ENCODE measurements at places on chromosomes 4 and X.

DNA sequence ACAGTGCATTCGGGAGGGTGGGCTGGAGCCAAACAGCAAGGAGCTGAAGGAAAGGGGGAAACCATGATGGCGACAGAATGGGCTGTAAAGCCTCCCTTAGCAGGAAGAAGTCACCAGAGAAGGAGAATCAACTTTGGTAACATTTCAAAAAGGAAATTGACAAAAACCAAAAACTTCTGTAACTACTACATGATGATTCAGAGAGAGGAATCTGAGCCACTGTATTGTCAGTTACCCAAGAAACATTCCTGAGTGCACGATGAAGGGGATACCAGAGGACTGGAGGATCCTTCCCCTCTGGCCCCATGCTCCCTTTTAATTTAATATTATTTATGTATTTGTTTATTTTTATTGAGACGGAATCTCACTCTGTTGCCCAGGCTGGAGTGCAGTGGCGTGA is 26.3 kb downstream of the PDHA1 start:
- DNase-seq: no peak

DNA sequence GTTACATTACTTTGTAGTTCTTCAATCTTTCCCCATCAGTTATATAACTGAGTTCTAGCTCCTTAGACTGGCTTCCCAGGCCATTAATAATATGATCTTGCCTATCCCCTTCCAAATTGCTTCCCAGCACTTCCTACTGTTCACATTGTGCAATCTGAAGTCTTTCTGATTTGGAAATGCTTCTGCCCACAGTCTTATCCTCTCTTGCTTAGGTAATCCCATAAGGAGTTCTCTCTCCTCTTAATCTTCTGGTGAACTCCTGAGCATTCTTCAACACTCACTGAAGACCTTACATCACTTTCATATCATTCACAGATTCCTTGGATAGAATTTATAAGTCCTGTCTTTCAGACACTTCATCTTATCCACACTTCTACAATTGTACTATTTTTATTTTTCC is 132.7 kb upstream of the TTC29 start:
- DNase-seq: no peak

GRCh38 chrX:3582451-3582850 is 131.0 kb downstream of the PRKX start:
- DNase-seq: no peak

DNA sequence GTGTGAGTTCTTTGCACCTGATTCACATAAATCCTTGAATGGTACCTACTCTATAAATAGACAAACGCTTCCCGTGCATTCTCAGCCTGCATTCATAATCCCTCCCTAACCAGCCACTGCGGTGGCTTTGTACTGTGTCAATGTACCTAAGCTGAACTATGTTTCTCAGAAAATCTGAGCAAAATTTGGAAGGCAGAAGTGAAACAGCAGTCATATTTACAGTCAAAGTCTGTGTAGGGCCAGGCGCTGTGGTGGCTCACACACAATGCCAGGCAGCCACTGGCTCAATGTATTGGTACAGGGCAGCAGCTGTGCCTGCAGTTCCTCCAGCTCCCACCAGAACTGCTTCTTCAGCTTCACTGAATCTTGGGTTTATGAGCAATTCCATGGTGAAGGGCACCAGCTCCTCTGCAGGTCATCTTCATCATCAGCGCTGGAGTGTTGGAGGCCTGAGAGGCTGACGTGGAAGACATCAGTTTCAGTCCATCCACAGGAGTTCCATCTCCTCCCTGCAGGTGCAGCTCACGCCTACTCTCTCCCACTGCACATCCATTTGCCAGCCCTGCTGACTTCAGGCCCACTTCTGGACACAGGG is 32.3 kb upstream of the IRF2 start:
- DNase-seq: peak; percentile 6

GRCh38 chr4:140875746-140876452 is 119.7 kb upstream of the TBC1D9 start:
- DNase-seq: peak; percentile 35

- peak; percentile 93 for DNase-seq
These were observed 4.3 kb downstream of the BLOC1S4 start for GRCh38 chr4:6720202-6720699.

GRCh38 chr4:80911458-80911857 is 119.0 kb upstream of the BMP3 start:
- no peak for DNase-seq

DNA sequence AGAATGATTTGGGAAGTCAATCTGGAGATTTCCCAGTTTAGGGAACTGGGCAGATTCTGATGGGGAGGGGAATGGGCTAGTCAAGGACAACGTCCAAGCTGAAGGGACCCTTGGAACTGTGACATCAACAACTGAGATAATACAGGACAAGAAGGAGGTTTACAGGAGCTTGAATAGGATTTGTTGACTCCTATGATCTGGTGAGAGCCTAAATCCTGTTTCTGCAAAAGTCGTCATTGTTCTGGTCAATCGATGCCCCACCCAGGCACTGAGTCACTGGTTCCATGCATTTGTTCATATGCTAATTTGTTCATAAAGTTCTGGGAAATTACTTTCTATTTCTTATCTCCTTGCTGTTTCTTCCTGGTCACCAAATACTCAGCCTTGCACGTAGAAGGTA is 15.3 kb upstream of the PDGFRA start:
- DNase-seq: no peak

DNA sequence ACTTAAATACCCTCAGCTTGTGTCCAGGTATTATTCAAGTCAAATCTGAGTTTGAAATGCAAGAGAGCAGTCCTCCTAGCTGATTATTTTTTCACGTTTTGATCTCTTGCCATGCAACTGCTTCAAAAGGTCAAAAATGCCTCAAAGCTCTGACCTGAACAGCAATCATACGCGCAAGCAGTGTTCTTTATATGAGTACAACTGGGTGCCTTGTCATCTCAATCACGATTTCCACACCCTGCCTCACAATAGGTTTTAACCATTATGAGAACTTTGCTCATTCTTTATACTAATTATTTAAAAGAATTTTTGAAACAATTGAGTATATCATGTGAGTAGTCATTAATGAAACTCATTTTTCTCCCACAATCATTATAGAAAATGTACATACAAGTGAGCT is 649.1 kb downstream of the DMD start:
- DNase-seq: no peak

DNA sequence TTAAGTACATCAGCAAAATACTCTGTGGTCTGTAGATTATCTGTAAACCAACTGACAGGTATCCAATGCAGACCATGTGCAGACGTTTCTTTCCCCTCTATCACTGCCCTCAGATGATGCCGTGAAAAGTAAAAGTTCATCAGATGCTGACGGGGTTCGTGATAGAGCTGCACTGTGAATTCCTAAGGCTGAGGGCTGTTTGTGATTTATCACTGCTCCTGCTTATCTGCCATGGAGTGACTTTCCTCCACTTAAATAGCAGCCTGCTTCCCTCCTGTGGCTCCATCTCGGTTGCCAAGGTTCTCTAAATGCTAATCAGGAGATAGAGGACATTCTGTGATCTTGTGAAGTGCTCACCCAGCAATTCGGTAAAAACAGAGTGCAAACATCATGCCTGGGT is 89.3 kb upstream of the SRD5A3 start:
- no peak for DNase-seq

- no peak for DNase-seq
These were observed 2.4 kb downstream of the SRD5A3 start for GRCh38 chr4:55348466-55348865.

- peak; percentile 84 for DNase-seq
These were observed 31.1 kb downstream of the ACOX3 start for GRCh38 chr4:8409264-8410065.

DNA sequence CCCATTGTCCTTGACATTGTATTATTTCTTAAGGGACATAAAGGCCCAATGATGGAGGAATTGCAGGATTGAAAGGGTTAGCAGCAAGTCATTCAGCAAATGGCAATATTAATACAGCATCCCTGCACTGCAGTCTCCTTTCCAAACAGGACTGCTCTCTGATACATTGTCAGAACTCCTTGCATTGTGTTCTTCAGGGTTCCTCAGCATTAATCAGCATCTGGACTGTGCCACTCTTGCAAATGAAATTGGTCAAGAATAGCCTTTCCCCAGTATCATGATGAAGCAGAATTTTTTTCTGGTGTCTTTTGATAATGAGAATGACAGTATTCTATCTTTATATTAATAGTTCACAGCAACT is 272.6 kb upstream of the HAND2 start:
- no peak for DNase-seq

DNA sequence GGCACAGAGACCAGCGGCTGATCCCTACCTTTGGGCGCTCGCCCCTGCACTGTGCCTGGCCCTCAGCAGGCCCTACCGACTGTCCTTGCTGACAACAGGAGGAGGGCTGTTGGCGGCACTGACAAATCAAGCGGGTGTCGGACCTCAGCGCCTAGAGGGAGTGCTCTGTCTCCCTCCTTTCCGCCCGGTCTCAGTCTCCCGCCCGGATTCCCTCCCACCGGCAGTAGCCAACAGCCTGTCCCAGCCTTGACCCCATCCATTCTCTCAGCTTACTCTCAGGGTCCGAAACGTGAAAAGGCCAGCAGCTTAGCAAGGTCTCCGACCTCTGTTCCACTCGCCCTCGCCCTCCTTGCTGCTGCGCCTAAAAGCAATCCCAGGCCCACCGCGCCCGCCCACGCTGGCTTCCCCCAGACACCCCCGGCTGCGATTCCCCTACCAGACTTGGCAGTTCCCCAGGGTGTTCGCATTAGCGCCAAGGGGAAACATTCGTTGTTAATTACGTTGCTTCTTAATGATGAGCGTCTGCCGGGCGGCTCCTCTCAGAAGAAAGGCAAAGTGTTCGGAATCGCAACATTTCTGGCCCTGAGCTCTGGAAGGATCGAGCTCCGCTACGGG is 96.2 kb downstream of the SOWAHB start:
- no peak for DNase-seq

DNA sequence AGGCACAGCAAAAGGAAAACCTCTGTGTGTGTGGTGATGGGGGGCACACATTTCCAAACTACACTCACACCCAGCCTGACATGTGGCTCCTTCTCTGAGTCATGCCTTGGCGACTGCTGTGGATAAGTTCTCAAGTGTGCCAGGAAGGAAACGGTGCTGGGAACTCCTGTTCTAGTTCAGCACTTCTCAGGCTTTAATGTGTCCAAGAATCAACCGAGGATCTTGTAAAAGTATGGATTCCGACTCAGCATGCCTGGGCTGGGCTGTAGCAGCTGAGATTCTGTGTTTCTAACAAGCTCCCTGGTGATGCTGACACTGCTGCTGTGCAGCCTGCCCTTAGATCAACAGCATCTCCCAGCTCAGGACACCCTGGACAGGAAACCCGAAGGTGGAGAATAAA is 20.2 kb downstream of the CLNK start:
- no peak for DNase-seq

GRCh38 chr4:128025319-128025718 is 35.8 kb upstream of the LARP1B start:
- no peak for DNase-seq

GRCh38 chr4:40908702-40909362 is 159.1 kb downstream of the NSUN7 start:
- DNase-seq: peak; percentile 94

- DNase-seq: no peak
These were observed 132.3 kb upstream of the UGT8 start for GRCh38 chr4:114466299-114466698.

- no peak for DNase-seq
These were observed 15.1 kb downstream of the LAMP2 start for GRCh38 chrX:120453985-120454384.

- DNase-seq: peak; percentile 81
These were observed 15.4 kb downstream of the FAM9C start for GRCh38 chrX:13028871-13029636.

GRCh38 chr4:22515888-22516541 is at the start of gene ADGRA3:
Gene ADGRA3, minus strand, starts transcription at chr4:22516066. Its CDS starts 282 bp downstream, at chr4:22515784.
- peak; percentile 86 for DNase-seq

GRCh38 chr4:10647846-10648245 is 36.7 kb downstream of the CLNK start:
- DNase-seq: no peak

GRCh38 chr4:8248091-8248490 is 21.5 kb upstream of the HTRA3 start:
- no peak for DNase-seq

GRCh38 chr4:793941-794621 is 31.8 kb downstream of the CPLX1 start:
- DNase-seq: no peak

- DNase-seq: no peak
These were observed 90.1 kb downstream of the CEP44 start for GRCh38 chr4:174373821-174374220.

GRCh38 chr4:39908284-39908683 is 69.4 kb downstream of the PDS5A start:
- DNase-seq: no peak

DNA sequence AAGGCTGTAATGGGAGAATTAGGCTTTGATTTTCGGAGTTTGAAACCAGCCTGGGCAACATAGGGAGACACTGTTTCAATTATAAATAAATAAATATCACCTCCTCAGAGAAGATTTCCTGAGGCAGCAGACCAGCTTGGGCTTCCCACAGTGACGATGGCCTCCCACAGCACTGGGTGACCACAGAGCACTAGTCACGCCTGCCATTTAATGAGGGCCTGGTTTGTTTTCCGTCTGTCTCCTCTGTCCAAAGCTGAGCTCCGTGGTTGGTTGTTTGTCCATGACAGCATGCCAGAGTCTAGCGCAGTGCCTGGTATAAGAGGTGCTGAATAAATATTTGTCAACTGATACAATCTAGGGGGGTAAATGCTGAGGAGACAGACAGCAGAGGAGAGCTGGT is 10.4 kb upstream of the PDGFRA start:
- DNase-seq: peak; percentile 53

- DNase-seq: peak; percentile 29
These were observed 690.2 kb downstream of the FAT4 start for GRCh38 chr4:126004941-126005340.

GRCh38 chr4:62232814-62233213 is 1032.7 kb downstream of the ADGRL3 start:
- peak; percentile 30 for DNase-seq

DNA sequence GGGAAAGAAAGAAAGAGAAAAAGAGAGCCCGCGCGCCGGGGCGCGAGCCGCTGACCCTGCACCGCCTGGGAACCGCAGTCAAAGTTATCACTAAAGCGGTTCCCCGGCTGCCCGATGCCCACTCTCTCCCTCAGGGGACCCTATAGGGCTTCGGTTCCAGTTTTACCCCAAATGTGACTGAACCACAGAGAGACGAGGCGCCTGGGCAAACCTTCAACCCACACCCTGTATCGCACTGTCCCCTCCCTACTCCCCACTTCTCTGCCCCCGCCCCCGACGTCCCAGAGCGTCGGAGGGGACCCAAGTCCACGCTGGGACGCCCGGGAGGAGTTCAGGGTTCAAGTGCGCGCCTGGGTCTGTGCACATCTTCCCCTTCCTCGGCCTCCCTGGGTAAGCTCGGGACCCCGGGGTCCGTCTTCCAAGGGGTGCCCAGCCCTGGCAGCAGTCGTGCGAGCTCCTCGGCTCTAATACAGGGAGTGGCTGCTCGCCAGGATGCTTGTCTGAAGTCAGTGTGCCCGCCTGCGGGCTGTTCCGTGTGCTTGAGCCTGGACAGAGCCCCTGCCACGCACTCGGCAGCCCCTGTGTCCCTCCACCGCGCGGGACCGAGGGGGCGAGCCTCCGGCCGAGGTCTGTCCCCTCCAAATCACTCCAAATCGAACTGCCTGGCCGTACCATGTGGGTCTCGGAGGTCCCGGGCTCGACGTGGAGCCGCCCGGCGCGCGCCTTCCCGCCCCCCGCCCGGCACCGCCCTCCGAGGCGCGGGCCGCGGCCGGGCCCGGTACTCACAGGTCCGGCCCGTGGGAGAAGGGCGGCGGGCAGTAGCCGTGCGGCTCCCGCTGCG is 960 bp downstream of the TRPC3 start:
- peak; percentile 32 for DNase-seq

- DNase-seq: no peak
These were observed 6.8 kb downstream of the RBM47 start for GRCh38 chr4:40622913-40623312.

- DNase-seq: no peak
These were observed 251.0 kb downstream of the ZNF674 start for GRCh38 chrX:46294234-46294633.
